ENCODE measurements at places on chromosomes 5 and 9. TPM values are rescaled to one million over a fixed set of nuclear protein-coding genes. Genes with fewer than 3 reads are reported as not detected.
A peak's percentile ranks its signal among the peaks of the same experiment; 100 is the strongest.

The GLRA1 gene
- not detected for total RNA-seq

DNA sequence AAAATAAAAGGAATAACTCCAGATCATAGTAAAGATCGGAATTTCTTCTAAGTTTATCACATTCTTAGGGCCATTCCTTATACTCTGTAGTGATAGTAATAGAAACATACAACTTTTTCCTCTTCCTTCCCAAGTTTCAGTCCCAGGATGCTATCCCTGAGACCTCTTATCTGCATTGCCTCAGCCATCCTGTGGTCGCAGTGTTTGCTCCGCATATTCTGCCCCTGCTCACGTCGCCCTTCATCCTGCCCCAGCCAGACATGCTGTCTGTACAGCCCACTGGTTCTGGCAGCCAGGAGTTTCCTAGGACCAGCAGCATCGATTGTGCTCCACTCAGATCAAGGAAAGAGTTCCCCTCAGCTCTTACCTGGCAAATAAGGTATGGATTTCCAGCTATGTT lies 132.7 kb upstream of the ERCC6L2 start:
- no peak for DNase-seq

- no peak for DNase-seq
Observed at GRCh38 chr9:7123743-7124142, 366.0 kb downstream of the KDM4C start.

- DNase-seq = no peak
Observed at GRCh38 chr5:17255471-17256021, 38.1 kb downstream of the BASP1 start.

- no peak for DNase-seq
Observed at GRCh38 chr5:145437627-145438026, 397.5 kb downstream of the PRELID2 start.

DNA sequence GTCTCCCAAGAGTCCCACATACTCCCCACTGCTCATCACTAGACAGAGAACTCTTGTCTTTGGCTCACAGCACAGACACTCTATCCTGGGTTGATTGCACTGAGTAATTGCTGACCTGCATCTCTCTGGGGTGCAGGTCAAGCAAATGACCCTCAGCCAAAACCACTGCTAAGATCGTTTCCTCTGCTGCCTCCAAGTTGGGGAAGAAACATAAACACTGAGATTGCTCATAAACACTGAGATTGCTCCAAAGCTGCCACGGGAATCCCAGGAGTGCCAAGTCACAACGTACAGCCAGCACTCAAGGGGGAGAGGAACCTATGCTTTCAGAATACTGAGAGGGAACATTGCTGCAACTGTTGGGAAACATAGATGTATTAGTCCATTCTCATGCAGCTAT lies 1402.1 kb upstream of the ACO1 start:
- DNase-seq = no peak

The ORM2 gene
- total RNA-seq = not detected

The MYOZ3 gene
- total RNA-seq = 0.57 TPM

DNA sequence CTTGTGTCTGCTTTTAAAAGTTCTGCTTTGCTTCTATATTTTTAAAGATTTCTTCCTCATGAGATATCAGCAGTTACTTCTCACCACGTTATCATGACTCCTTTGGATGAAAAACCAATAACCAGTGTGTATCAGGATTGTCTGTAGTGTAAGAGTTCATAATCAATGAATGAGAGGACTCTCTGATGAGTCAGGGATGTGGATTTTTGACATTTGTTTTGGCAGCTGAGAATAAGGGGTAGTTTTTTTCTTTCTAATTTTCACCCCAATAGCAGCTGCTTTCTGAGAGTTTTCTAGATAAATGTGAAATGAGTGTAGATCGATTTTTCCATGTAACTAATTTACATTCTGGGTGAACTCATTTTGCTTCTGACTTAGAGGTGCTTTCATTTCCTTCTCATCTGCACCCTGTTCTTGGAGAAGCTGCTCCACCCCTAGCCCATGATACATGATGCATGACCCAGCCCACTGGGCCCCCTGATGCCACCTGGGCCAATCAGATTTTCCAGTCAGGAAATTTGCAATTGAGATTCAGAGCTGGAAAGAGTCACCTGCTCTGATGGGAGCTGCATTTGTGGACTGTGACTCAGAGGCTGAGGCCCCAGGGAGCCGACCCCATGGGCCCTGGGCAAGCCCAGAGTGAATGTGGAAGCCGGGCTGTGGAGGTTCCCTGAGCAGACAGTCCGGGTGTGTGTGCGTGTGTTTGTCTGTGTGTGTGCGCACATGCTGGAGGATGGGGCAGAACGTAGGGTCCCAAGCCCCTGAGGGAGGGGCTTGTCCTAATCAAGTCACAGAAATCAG lies 159.3 kb downstream of the RGS3 start:
- DNase-seq = peak; percentile 90

GRCh38 chr9:68552700-68553476 lies 12.2 kb upstream of the TMEM252 start:
- DNase-seq = no peak

DNA sequence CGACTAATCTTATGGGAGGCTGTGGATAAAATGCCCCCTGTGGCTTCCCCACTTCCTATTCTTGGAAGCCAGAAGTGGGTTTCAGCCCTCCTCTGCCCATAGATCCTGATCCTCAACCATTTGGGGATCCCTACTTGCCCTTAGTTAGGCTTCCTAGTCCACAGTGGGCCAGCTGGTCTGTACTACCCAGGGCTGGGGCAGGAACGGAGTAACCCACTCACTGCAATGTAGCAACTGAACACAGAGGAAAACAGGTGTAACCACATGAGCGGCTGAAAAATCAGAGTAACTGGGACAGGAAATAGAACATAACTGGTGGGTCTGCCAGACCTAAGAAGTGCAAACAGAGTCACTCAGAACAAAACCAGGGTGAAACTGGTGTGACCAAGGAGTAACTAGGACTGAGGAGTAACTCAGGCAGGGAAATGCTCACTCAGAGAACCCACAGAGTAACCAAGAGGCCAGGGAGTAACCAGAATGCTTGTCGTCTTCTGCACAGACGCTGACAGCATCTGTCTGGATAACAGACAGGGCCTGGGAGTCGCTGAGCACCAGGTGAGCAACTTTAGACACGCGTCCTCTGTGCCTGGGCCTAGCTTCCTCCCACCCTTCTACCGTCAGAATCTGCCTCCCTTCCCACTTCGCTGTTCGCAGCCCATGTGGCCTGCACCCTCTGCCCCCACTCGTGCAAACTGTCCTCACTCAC lies 1.0 kb downstream of the AQP3 start:
- DNase-seq = no peak

DNA sequence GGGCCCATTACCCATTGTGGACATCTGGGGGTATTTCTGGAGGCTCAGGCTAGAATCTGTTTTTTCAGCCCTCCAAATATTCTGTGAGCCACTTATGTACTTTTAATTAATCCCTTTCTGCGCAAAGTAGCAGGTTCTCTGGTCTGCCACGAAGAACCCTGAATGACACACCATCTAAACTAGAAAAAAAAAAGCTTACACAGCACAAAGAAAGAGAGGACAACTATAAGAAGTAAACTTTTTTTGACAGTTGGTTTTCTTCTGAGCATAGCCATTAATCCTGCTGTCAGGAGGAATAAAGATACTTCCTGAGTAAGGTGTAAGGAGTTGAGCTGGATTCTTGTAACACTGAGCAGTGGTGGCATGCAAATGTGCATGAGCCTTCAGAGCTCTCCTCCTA lies 327.5 kb downstream of the TMEM232 start:
- DNase-seq = no peak

DNA sequence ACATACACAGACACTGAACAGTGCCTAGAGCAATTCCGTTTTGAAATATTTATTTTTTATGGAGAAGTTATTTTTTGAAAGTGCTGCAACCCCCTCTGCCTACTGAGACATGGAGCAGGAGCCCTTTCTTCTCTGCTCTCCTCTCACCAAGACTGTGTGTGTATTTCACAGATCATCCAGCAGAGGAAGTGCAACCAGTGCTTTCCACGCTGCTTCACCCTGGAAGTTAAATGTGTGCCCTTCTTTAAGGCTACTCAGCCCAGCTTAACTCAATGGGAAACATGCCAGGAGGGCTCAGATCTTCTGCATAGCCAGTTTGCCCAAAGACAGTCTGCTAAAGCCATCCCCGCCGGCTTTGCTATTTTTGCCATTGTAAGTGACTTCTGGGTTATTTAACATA lies 606.3 kb downstream of the TLE1 start:
- no peak for DNase-seq

The LECT2 gene
- not detected for total RNA-seq

The ENDOG gene
- total RNA-seq = 15.8 TPM

DNA sequence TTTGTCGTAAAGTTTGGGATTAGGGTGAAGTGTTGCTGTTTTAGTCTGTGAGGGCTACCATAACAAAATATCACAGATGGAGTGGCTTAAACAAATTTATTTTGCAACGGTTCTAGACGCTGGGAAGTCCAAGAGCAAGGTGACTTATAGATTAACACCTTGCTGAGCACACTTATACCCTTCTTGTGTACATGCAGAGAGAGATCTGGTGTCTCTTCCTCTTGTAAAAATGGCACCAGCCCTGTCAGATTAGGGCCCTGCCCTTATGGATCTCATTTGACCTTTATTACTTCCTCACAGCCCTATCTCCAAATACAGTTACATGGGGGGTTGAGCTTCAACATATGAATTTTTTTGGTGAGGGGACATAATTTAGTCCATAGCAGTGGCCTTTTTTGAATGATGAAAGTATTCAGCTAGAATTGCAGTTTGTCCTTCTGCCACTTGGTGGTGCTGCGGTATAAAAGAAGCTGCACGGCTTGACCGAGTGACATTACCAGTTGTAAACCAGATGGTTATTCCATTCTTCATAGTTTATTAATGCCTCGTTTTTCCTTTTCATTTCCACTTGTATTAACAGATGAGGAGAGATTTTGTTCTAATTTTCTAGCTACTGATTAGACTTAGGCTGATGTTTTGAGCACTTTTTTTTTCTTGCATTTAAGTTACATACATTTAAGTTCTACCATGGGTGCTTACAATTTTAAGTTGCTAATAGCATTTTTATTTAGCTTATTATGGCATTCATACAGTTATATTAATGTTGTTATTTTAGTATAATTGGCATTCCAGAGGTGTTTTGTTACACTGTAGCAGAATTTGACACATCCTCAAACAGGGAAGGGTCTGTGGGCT lies 19.4 kb downstream of the DCP2 start:
- peak; percentile 86 for DNase-seq

The TRIM36 gene
- 0.37 TPM for total RNA-seq

GRCh38 chr5:136236479-136237083 lies 43.6 kb upstream of the SMIM32 start:
- DNase-seq = no peak

DNA sequence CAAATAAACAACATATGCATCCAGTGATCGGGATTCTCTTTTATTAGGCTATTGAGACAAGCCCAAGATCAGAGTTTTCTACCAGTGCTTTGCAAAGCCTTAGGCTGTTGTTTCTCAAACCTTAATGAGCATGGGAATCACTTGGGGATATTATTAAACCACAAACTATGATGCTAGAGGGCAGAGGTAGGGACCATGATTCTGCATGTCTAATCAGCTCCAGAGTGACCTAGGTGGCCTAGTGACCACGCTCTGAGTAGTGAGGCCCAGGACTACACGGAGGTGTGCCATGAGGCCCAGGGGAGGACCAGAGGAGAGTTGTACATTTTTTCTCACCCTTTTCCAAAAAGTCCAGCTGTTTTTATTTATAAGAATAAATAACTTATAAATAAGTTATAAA lies 298.5 kb upstream of the TLE4 start:
- DNase-seq = no peak

GRCh38 chr5:117888688-117889087 lies 1099.7 kb downstream of the DTWD2 start:
- DNase-seq = no peak

- no peak for DNase-seq
Observed at GRCh38 chr5:137392261-137392660, 106.9 kb downstream of the SPOCK1 start.

- no peak for DNase-seq
Observed at GRCh38 chr5:77774981-77775789, 954 bp downstream of the TBCA start.

The C9orf40 gene
- total RNA-seq = 4.1 TPM

- DNase-seq = no peak
Observed at GRCh38 chr9:38652044-38652443, 31.6 kb upstream of the ANKRD18A start.

- DNase-seq = no peak
Observed at GRCh38 chr5:134521841-134522240, 3.6 kb upstream of the JADE2 start.

The MAPKAP1 gene
- 56.1 TPM for total RNA-seq

GRCh38 chr9:97506306-97506705 lies 4.8 kb downstream of the TMOD1 start:
- no peak for DNase-seq

GRCh38 chr5:135955525-135955924 lies 742 bp upstream of the LECT2 start:
- no peak for DNase-seq

DNA sequence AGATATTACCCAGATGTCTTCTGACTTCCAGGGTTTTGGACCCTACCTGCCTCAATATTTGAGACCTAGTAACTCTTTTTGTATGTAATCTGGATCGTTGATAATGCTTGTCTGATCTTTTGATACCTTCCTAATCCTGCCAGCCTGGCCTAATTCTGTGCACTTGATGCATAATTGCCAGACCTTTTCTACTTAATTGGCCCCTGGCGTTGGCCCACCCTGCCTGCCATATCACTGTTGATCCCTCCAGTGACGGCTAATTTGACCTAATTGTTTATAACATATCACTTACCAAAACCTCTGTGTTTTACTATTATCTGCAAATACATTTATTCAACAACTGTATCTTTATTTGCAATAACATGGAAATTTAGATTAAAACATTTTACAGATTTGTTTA lies 49.0 kb downstream of the SLC44A1 start:
- DNase-seq = no peak

GRCh38 chr5:75059912-75060545 lies 7.7 kb upstream of the GCNT4 start:
- DNase-seq = no peak

DNA sequence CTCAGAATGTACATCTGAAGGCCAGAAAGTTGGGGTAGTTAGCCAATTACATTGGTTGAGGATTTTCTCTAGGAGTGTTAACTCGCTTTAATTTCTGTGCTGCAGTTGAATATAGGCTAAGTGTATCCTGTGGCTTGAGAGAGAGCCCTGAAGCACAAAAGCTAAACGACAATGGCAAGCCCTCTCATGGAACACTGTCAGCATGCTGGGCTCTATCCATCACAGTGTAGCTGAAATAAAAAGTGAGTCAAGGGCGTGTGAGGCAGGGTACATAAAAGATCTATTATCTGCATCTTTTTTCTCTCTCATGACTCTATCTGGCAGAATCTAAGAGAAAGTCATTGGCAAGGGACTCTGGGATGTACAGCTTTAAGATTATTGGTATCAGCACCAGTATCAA lies 254.2 kb upstream of the GRIA1 start:
- DNase-seq = no peak

The SLC25A2 gene
- total RNA-seq = 0.46 TPM

Data from posterior vena cava (tissue), 2 donors.